ENCODE measurements at places on chromosomes 16 and 17. TPM values are rescaled to one million over a fixed set of nuclear protein-coding genes. Genes with fewer than 3 reads are reported as not detected.

DNA sequence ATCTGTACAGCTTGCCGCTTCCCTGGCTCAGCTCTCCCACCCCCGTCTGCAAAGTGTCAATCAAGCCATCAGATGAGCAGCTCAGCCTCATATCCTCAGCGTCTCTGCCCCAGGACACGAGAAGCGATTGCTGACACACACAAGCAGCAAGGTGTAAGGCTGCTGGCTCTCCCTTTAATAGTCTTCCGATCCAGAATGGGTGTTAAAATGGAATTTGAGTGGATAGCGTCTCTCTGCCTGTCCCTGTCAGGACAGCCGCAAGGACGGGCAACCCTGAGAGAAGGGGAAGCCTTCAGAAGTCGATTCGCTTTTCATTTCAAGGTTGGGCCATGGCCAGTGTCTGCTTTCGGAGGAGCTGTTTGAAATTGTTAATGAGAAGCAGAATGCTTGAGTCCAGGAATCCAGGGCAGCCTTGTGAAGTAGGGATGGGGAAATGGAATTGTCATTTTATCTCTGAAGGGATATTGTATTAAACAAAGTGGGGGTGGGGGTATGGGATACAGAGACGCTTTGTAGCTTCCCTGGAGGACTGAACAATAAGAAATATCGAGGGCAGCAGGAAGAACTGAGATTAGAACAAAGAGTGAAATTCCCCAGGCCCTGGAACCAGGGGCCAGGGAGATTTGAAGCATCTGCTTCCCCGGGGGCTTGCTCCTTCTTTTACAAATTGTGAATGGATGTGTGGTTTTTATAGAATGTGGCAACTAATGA is 4.7 kb upstream of the PIPOX start:
- no peak for DNase-seq

- DNase-seq, result no peak
Observed at GRCh38 chr17:55709984-55710383, 12.7 kb downstream of the TMEM100 start.

DNA sequence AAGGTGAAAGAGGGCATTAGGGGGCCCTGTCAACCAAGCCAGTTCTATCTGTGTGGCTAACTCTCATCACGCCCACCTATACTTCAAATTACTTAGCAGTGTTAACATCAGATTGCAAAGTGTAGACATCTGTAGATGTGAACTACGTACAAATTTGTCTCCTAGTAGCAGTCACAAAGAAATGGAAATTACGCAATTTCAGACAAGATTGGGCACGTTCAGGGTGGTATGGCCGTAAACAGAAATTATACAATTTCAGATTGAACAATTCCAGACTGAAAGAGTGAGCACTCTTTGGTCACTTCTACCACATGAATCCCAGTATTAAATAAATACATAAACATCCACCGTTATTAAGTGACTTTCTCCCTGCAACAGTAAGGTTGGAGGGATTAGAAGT is 592.7 kb upstream of the PSMD7 start:
- DNase-seq, result no peak

- DNase-seq, result peak; percentile 35
Observed at GRCh38 chr16:68800257-68800875, 43.0 kb upstream of the TANGO6 start.

HS3ST2 gene
- not detected for polyA plus RNA-seq
